ENCODE measurements at places on chromosomes 2 and 18. TPM values are rescaled to one million over a fixed set of nuclear protein-coding genes. Genes with fewer than 3 reads are reported as not detected.

DNA sequence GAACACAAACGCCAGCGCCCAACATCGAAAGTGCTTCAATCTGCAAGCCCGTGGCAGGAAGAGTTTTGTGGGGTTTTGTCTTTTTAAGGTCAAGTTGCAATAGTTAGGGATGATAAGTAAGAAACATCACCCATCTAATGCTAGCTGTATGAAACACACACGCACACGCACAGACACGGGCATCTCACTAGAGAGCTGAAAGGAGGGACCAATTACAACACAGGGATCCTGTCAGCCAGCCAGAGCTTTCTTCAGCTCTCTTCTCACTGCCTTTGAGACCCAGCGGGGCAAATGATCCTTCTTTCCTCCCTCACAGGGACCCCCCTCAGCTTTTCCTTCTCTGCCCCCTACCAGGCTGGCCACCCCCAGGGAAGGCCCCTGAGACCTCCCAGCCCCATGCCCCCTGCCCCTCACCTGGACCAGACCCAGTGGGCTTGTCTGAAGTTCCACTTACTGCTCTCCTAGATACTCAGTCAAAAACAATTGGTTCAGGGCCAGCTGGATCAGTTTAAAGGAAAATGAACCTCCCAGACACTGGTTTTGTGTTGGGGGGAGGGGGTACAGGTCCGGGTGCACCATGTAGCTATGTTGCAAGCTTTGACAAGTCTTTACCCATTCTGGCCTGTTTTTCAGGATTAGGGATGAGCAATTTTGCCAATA is 17.9 kb downstream of the CYP26B1 start:
- no peak for DNase-seq

DNA sequence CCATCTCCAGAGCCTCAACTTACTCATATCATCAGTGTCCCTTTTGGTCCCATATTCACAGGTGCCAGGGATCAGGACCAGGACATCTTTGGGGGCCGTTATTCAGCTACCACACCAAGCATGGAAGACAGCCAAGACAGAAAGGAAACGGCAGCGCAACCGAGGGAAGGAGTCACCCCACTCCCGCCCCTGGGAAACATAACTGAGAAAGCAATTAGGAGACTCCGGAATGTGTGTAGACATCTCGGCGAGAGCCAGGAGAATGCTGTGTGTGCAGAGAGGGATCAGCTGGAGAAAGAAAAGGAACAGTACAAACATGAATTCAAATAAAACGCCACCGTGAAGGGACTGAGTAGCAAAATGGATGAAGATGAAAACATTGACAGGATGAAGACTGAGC is 13.4 kb upstream of the BOK start:
- no peak for DNase-seq

DNA sequence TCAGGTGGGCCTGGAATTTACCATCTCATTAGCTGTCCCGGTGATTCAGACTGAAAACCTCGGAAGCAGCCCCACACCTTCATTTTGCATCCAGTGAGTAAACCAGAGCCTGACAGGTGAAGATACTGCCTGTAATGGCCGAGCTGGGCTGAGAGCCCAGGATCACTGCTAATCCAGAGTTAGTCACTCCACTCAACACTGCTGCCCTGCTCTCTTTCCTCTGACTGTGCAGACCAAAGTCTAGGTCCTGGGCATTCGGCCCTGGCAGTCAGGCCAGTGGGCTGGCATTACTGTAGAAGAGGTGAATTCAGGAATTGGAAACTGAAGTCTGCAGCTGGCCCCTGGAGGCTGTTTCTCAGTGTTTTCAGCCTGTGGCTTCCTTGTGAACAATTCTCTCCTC is 44.3 kb downstream of the TMEM17 start:
- DNase-seq, result no peak

- no peak for DNase-seq
Measured at GRCh38 chr18:14179306-14179705, 47.1 kb upstream of the ZNF519 start.

DNA sequence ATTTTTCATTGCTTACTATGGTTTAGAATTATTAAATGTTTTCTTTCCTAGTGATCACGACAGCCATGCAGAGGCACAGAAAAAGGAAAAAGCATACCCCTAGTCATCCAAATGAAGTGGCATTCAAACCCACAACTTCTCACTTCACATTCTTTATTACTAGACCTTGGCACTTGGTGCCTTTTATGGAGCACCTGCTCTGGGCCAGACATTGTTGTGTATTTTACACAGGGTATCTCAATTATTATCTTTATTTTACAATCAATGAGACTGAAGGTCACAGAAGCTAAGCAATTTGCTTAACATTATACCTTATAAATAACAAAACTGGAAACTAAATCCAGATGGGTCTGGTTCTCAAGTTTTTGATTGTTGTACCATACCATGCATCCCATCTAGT is 235.3 kb downstream of the LRATD1 start:
- DNase-seq, result no peak

DNA sequence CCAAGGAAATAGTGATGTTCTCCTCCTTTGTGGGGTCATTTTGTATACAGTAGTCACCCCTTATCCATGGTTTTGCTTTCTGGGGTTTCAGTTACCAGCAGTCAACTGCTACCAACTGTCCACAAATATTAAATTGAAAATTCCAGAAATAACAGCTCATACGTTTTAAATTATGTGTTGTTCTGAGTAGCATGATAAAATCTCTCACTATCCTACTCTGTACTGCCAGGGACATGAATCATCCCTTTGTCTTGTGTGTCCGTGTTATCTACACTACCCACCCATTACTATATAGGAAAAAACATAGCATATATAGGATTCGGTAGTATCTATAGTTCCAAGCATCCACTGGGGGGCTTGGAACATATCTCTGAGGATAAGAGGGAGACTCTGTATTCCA is 120.9 kb upstream of the DCC start:
- DNase-seq, result no peak

DNA sequence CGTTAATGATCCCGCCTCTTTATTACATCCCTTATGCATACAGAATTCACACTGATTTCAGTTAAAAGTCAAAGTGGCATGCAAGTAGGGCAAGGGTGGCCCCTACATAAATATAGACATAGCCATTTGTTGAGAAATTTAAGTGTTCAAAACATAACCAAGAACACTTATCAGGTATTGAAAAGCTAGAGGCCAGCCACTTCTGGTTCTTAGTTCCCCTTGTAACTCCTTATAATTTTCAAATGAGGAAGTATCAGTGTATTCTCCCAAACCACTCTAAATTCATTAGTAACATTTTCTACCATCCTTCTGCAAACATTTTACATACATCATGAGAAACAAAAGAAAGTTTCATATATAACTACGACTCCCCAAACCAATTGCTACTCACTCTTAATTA is 5.8 kb upstream of the ARL5A start:
- no peak for DNase-seq

GRCh38 chr18:50284255-50284885 is 3.0 kb upstream of the MBD1 start:
- no peak for DNase-seq

CCDC74B gene
- polyA plus RNA-seq, result 17.4 TPM

CCDC102B gene
- 8.6 TPM for polyA plus RNA-seq

FOXI3 gene
- polyA plus RNA-seq, result 0.11 TPM
